Renal cortical epithelial cell (primary cell): ENCODE measurements at places on chromosomes 7 and 10. TPM values are rescaled to one million over a fixed set of nuclear protein-coding genes. Genes with fewer than 3 reads are reported as not detected.

Gene HGF
- 0.15 and 0.17 TPM in 2 replicates for total RNA-seq

Gene HOXA3
- 4.2 and 7.2 TPM in 2 replicates for total RNA-seq

- no peak for DNase-seq
Observed at GRCh38 chr10:3527869-3528268, 257.1 kb downstream of the KLF6 start.

- DNase-seq, result no peak
Observed at GRCh38 chr7:101567230-101567629, 61.9 kb downstream of the MYL10 start.

GRCh38 chr10:63558132-63558784 is 37.1 kb downstream of the REEP3 start:
- DNase-seq, result no peak

DNA sequence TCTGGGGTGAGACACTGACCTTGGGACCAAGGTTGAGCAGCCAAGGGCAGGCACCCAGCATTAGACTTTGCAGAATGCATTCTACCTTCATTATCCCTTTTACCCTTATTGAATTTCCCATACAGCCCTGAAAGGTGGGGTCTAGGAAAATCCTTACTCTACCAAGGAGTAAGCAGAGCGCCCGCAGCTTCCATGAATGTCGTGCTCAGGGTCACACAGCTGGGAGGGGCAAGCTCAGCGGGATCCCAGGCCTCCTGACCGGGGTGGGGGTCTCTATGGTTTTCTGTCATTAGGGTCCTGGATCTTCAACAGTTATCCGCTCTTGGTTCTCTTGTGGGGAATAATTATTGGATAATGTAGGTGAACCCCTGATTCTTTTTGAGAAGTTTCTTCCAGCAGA is 30.7 kb upstream of the BTBD16 start:
- no peak for DNase-seq
